ENCODE measurements at places on chromosomes 1 and 21.

DNA sequence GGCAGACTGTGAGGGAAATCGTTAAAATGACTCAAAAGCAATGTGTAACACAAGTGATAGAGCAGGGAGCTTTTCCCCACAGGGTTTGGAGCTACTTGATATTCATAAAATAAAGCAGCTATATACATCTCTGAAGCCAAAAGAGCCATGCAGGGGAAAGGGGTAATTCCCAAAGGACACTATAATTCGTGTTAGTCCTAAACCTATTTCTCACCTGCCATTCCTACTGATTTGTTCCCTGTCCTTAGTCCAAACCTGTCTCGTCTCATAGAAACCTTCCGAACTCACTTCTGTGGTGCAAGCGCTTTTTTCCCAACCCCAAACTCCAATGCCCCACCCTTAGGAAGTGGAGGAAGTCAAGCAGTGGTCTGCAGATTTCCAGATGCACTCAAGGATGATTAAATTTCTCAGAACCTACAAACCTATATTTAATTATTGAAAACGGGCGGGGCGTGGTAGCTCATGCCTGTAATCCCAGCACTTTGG is 946 bp upstream of the HNRNPR start:
- DNase-seq = no peak

DNA sequence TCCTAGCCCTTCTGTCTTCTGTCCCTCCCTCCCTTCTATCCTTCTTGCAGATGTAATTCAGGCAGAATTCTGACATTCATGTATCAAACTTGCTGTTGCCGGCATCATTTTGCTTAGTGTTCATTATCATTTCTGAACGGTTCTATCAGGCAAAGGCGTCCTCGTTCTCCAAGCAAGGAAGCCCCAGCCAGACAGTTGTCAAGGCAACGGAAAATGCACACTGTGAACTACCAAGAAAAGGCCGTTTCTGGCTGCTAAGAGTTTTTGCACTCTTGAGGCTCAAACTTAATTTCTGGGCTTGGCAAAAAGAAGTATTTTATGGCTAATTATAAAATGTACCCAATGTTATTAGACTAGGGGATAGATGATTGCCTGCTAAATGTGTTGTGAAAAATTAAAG is 164.7 kb upstream of the KCNJ15 start:
- no peak for DNase-seq

GRCh38 chr1:53688381-53689102 is 50.4 kb downstream of the GLIS1 start:
- no peak for DNase-seq

- no peak for DNase-seq
Measured at GRCh38 chr1:49331066-49331852, 554.6 kb upstream of the BEND5 start.

DNA sequence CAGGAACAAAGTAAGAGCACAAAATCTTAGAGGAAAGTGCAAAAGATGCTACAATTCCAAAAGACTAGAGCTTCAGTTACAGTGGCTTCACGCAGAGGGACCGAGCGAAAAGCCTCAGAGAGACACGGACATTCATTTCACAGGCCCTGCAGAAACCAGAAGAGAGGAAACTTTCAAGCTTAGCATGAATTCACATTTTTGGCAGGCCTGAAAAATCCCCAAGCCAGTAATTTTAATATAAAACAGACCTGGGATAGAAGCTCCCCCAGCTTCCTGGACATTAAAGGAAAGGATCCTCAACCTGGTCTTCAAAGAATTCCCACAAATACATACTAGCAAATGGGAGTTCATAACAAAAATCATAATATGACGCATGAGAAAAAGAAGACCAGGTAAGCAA is 66.2 kb downstream of the HSF2BP start:
- DNase-seq = no peak

GRCh38 chr1:211653293-211653692 is 22.1 kb downstream of the NEK2 start:
- DNase-seq = no peak

- DNase-seq = no peak
Measured at GRCh38 chr1:180966744-180967536, 54.2 kb downstream of the KIAA1614 start.

GRCh38 chr1:65469126-65469888 is 48.8 kb downstream of the LEPR start:
- no peak for DNase-seq

GRCh38 chr1:232353001-232353400 is 276.9 kb downstream of the SIPA1L2 start:
- no peak for DNase-seq

- no peak for DNase-seq
Measured at GRCh38 chr21:15872236-15872635, 142.5 kb downstream of the USP25 start.

Measured in globus pallidus (tissue), 1 donor.